ENCODE measurements at places on chromosomes 16 and 17.

DNA sequence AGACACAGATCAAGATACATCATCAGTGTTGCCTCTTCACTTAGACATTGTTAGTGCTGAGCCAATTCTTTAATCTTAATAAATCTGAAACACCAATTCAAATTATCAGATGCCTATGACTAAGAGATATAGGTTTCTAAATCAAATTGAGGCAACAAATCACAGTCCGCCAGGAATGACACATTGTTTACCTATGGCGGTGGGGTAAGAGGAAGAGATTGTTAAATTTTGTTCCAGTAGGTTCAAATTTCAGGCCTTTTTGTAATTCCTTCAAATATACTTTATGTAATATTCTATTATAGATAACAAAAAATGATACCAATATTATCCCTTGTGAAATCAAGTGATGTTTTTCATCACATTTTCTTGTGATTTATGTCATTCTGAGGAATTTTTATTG lies 145.9 kb downstream of the CDH8 start:
- no peak for DNase-seq

GRCh38 chr17:75843577-75844529 lies at the start of gene UNC13D:
Gene UNC13D, minus strand, starts transcription at chr17:75844404. Its CDS starts 67 bp downstream, at chr17:75844337.
- DNase-seq: no peak

DNA sequence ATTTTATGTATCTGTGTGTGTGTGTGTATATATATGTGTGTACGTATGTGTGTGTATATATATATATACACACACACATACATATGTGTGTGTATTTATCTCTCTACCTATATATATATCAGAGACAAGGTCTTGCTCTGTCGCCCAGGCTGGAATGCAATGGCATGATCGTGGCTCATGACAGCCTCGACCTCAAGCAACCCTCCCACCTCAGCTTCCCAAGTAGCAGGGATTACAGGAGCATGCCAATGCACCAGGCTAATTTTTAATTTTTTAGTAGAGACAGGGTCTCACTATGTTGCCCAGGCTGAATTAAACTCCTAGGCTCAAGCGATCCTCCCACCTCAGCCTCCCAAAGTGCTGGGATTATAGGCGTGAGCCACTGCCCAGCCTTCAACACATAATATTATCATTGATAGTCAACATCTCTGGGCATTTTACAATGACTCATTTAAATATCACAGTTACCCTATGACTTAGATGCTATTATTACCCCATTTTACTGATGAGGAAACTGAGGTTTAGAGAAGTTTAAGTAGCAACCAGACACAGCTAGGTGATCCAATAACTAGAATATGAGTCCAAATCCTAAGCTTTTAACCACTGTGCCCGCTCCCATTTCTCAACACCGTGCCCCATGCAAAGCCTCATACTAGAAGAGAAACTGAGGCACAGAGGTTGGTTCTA lies 24.3 kb downstream of the G6PC3 start:
- no peak for DNase-seq

GRCh38 chr17:77479372-77480198 lies 338.8 kb downstream of the SEC14L1 start:
- DNase-seq: no peak

- no peak for DNase-seq
Measured at GRCh38 chr16:87133966-87134627, 183.1 kb downstream of the C16orf95 start.

DNA sequence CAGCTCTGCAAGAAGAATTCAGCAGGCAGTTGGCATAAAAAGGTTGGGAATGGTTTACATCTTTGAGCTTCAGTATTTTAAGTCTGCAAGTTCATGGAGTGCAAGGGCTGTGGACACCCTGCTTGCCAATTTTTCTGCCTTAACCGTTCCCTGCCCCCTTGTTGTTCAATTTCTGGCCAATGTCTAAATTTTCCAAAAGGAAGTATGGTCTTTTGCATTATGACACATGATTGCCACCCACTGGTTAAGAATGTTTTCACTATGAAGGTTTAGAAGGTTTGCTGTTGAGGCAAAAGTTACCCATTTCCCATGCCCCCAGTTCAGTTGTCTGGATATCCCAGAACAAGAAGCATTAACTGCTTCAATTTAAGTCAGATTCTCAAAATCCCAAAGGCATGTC lies 441.9 kb downstream of the CDH13 start:
- no peak for DNase-seq

DNA sequence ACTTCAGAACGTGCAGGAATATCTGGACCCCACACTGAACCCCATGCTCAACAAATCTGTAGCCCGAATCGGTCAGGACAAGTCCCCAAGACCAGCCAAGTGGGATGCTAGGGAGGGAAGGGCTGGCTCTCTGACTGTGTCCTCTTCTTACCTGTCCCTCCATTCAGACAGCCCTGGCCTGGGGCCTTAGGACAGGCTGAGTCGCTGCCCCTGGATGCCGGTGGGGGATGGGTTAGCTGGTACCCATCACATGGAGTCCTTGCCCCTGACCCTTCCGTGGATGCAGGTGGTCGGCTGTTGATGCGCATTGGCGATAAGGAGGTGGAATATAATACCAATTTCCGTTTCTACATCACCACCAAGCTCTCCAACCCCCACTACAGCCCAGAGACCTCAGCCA lies 16.0 kb upstream of the KDM6B start:
- no peak for DNase-seq

DNA sequence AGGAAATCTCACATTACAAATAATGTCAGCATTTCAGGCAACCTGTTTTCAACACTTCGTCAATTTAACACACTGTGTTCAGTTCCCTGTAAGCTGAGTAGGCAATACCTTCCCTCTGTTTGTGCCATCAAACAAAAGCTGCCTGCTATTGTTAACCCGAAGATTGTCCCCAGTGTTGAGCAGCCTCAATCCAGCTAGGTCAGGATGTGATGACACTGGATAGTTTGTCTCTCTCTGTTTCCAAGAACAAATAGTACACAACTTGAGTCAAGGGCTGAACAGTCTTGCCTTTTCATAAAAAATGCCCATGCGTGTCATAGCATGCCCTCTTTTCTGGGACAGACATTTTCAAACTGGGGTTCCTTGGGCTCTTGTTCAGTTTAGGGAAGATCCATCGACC lies 36.4 kb downstream of the HSD17B2 start:
- DNase-seq: no peak

DNA sequence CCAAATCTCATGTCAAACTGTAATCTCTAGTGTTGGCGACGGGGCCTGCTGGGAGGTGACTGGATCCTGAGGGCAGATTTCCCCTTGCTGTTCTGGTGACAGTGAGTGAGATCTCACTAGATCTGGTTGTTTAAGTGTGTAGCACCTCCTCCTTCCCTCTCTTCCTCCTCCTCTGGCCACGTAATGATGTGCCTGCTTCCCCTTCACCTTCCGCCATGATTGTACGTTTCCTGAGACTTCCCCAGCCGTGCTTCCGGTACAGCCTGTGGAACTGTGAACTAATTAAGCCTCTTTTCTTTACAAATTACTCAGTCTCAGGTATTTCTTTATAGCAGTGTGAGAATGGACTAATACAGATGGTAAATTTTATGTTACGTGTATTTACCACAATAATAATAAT lies 49.2 kb downstream of the METTL16 start:
- DNase-seq: no peak

- DNase-seq: no peak
Measured at GRCh38 chr17:80694085-80694991, 149.7 kb downstream of the RPTOR start.

DNA sequence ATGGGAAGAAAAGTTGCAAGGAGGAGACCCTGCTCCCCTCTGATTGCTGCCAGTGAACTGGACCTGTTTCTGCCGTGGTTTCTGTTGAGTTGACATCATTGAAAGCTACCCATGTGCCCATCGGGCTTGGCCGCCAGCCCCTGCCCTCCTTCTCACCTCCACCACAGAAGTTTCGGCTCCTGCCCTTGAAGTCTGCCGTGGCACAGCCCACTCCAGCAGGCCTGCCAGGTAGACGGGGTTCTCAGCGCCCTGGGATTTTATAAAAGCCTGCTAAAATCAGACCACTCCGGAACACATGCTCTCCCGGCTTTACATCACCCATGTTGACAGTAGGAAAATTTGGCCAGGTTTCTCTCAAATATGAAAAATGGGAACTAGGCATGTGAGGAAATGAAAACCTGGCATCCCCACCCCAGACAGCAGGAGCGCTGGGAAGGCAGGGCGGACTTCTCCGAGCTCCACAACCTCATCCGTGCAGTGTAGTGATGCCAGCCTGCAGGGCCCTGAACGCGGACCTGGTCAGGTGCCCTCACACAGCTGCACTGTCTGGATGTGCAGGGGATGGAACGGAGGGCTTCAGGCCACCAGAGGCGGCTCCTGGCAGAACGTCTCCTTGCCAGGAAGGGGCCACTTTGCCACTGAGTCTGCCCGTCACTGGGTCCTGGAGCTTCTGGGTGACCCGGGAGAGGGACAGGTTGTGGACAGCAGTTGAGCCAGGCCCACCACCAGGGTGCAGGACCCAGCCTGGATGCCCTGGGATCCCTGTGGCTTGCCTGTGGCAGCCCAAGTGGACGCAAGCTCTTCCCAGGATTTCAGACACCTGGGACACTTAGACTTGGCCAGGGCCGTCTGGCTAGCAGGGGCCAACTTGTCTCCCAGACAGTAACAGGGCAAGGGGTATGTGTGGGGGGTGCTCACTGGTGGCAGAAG lies 6.9 kb upstream of the GSE1 start:
- no peak for DNase-seq

DNA sequence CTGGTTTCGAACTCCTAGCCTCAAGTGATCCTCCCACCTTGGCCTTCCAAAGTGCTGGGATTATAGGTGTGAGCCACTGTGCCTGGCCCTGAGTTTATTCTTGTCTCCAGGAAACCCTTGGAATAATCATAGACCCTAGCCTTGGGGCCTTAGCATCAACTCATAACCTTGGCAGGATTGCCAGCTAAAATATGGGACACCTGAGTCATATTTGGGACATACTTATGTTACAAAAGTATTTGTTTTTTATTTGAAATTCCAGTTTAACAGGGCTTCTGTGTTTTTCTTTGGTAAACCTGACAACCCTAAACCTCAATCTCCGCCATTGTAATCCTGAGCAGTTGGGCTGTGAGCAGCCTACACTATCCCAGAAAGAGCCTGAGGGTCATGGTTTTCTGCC lies 28.6 kb upstream of the TNS4 start:
- DNase-seq: no peak

DNA sequence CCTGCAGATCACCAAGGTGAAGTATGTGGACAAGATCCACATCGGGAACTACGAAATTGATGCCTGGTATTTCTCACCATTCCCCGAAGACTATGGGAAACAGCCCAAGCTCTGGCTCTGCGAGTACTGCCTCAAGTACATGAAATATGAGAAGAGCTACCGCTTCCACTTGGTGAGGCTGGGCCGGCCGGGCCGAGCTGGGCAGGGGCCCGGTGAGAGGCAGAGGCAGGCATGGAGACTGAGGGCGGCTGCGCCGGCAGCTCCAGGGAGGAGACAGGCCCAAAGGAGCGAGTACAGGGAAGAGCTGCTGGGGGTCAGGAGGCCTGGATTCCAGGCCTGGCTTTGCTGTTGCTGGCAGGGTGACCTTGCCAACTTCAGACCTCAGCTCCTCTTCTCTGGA lies 8.3 kb downstream of the PRSS8 start:
- no peak for DNase-seq

- no peak for DNase-seq
Measured at GRCh38 chr16:4233431-4233830, 8.4 kb downstream of the SRL start.

DNA sequence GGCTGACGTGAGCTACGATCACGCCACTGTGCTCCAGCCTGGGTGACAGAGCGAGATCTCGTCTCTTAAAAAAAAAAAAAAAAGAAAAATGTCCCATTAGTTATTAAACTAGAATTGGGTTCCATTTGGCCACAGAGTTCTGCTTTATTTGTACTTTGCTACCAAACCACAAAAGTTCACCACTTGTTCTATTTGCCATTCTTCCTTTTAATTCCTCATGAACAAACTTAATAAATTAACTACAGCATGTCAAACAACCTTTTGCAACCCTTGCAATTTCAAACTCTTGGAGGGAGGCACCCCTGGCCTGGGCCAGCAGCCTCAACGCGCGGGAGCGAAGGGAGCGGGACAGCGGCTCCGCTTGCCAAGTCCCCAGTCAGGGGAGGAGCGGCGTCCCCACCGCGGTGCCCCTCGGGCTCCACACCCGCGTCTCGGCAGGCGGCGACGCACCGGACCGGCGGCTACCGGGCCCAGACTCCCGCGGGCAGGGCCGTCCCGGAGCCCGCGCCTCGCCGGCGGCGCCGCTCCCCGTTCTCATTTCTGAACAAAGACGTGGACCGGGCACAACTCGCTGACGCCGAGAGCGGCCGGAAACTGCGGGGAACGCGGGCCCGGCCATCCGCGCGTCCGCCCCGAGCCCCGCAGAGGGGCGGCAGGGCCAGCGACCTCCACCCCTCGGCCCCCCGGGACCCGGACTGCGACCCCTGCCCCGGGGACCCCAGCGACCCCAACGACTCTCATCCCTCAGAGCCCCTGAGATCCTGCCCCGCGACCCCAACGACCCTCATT lies 775 bp downstream of the CYTH1 start:
- DNase-seq: no peak

- no peak for DNase-seq
Measured at GRCh38 chr17:1009229-1010085, 12.5 kb downstream of the TIMM22 start.

GRCh38 chr17:79892457-79893241 lies 53.4 kb upstream of the CBX4 start:
- no peak for DNase-seq

GRCh38 chr16:86955136-86955855 lies 361.9 kb downstream of the C16orf95 start:
- DNase-seq: no peak

DNA sequence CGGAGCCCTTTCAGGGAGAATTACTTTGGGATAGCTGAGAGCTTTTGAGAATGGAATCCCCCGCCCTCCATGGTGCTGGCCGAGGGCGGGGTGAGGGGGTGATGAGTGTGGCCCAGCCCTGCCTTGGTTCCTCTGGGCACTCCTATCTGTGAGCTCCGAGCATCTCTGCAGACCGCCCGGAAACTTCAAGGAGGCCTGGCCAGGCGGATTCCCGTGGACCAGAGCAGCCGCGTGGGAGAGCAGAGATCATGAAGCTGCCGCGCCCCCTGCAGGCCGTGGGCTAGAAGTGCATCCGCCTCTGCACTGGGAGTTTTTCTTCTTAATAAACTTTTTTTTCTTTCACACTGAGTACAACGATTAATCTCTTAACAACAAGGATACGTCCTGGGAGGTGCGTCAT lies 392.9 kb upstream of the EEF2KMT start:
- no peak for DNase-seq

GRCh38 chr17:15274017-15274416 lies 8.9 kb upstream of the PMP22 start:
- DNase-seq: no peak

DNA sequence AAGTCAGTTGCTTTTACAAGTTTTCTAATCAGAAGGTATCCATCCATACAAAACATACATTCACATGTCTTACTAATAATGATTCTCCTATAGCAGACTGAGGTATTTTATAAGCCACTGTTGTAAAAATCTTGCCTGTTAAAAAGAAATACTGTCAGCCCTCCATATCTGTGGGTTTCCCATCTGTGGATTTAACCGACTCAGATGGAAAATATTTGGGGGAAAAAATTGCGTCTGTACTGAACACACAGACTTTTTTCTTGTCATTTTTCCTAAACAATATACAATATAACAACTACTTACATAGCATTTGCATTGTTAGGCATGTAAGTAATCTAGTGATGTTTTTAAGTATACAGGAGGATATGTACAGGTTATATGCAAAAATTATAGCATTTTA lies 90.4 kb downstream of the PARN start:
- DNase-seq: no peak

Measured in NCI-H2081 treated with DMSO at 0.1 percent for 48 hours (cell line).